Right cardiac atrium (tissue), 5 donors: ENCODE measurements at places on chromosomes 16 and 17. TPM values are rescaled to one million over a fixed set of nuclear protein-coding genes. Genes with fewer than 3 reads are reported as not detected.

Gene CLEC3A
- total RNA-seq, result not detected

Gene APRT
- 51.6 TPM for total RNA-seq

- DNase-seq, result peak; percentile 49
Measured at GRCh38 chr17:51372345-51373004, 112.1 kb downstream of the UTP18 start.

GRCh38 chr17:30952638-30953393 lies 18.0 kb upstream of the RNF135 start:
- no peak for DNase-seq

- peak; percentile 90 for DNase-seq
Measured at GRCh38 chr16:30351586-30352419, 3.3 kb downstream of the CD2BP2 start.

DNA sequence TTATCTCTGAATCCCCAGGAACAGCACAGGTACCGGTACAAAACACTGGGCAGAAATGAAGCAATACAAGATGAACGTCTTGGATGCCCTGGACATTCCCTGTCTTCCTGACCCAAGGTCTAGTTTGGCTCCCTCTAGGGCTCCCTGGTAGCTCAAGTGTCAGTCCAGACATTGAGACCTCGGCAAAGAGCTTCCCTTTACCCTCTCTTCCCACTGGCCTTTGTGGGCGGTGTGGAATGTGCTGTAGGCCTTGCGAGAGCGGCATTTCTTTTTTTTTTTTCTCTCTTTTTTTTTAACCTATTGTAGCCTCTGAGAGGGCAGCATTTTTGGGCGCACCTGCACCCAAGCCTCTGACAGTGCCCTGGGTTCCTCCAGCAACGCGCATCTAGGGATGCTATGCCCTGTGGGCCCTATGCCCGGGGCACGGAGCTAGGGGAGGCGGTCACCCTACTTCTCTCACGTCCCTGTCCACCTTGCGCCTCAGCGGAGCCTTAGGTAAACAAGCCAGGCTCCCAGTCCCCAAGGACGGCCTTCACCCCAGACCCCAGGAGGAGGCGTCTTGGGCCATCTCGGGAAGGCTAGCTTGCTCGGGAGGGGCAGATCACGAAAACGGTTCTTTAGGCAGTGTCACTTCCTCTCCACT lies 1.2 kb upstream of the NFATC3 start:
- DNase-seq, result no peak

GRCh38 chr17:65678546-65678945 lies 117.1 kb upstream of the AXIN2 start:
- no peak for DNase-seq

DNA sequence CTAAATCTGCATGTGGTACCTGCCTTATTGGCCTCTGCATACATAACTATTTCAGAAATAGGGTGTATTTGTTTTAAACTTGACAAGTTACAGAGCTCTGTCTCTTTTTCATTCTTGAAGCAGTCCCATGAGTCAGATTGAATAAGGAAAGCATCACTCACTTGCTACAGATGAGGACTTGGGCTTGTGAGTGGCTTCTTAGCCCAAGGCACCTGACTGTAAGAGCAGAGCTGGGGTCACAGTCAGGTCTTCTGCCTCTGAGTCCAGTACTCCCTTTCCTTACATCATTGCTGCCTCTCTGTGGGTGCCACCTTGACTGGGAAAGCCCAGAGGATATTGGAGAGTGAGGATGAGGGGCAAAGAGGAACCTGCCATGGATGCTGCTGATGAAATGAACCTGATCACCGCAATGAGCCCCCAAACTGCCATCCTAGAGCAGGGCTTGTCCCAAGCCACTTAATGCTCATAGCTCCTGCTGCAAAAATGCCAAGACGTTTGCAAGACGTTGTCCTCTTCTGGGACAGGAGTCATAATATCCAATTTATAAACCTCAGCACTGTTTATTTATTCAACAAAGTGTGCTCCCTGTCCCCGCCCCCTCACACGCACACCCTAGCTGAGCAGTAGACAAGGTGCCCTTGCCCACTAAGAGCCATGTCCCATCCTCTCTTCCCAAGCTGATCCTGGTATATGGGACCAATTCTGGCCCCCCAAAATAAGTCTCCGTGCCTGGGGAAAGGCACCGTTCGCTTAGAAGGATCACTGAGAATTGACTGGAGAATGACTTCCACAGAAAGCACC lies 74.1 kb downstream of the CCDC182 start:
- no peak for DNase-seq

- DNase-seq, result peak; percentile 65
Measured at GRCh38 chr17:35540589-35541404, 3.3 kb upstream of the SLFN12L start.
